ENCODE measurements at places on chromosomes 5 and 9.

GRCh38 chr9:82271106-82271561 is 282.6 kb downstream of the SPATA31D1 start:
- no peak for DNase-seq

GRCh38 chr5:113295111-113295539 is 139.7 kb downstream of the TSSK1B start:
- no peak for DNase-seq

DNA sequence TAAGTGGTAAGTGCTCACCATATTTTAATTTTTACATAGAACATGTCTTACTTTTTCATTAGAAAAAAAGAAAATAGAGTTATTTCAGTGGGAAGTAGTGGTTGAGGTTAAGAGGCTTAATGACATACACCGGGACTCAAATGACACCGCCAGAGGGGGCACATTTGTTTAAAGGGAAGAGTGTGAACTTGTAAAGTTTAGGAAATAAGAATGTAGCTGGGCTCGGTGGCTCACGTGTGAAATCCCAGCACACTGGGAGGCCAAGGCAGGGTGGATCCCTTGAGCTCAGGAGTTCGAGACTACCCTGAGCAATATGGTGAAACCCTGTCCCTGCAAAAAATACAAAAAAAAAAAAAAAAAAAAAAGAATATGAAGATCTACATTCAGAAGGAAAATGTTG is 43.4 kb upstream of the TNFAIP8 start:
- no peak for DNase-seq

DNA sequence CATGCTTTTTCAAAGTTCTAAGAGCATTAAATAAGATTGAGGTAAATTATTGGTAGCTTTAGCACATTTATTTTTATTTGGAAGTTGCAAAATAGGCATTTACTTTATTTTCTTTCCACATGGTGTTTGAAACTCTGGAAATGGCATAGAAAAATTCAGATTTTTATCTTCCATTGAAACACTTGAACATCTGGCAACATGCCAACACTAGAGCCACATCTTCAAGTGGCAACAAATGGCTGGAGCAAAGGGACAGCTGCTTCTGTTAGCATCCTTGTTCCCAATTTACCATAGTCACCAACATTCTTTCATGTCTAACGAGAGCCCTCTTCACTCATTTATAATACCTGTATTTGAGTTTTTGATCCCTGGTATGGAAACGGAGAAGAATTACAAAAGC is 539.9 kb downstream of the ZNF608 start:
- DNase-seq, result no peak

DNA sequence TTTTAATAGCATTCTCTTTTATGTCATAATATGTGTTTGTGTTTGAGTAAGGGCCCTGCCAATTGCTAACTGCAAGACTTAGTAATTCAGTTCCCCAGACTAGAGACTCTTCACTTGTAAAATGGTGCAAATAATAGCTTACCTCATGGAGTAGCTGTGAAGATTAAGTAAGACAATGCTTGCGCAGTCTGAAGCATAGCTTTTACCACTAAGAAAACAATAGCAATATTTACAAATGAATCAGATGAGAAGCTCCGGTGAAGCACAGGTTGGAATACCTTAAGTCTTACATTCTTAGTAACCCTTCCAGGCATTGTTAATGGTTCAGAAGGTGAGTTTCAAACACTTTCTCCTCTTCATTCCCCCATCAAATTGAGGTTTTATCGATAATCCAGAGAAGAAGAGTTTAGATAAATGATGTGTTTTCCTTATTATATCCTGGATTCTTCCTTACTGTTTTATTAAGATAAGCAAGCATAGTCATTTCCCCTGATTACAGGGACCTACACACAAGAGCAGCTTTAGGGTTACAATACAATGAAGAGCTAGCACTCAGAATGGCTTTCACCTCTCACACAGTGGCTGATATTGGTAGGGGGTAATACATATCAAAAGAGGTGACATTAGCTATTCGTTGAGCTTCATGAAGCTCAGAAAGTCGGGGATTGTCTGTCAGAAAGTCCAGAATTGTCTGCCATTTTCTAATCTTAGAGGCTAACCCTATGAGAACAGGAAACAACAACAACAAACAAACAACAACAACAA is 96.4 kb upstream of the EDIL3 start:
- DNase-seq, result no peak

All from HTR-8/SVneo (cell line).